ENCODE measurements at places on chromosomes 5 and 9.

DNA sequence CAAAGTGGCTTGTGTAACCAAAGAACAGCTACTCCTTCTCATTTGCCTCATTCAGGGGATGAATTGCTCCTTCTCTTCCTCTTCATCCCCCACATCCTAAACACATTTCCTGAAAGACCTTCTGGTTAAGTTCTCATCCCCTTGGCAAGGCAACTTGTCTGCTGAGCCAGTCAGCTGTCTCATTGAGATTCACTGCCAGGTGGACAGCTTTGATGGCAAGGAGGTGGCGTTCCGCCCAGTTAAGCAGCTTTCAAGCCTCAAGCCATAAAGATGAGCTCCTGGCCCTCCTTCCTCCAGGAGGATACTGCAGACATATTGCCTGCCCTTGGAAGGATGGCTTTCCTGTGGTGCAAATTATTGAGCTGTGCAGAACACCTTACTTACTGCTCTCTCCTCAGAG, 448.6 kb upstream of the MPDZ start:
- peak; percentile 87 for DNase-seq

GRCh38 chr5:59125011-59125961, 542.4 kb downstream of the RAB3C start:
- no peak for DNase-seq

- DNase-seq: no peak
Measured at GRCh38 chr9:134694714-134695113, 53.1 kb downstream of the COL5A1 start.

DNA sequence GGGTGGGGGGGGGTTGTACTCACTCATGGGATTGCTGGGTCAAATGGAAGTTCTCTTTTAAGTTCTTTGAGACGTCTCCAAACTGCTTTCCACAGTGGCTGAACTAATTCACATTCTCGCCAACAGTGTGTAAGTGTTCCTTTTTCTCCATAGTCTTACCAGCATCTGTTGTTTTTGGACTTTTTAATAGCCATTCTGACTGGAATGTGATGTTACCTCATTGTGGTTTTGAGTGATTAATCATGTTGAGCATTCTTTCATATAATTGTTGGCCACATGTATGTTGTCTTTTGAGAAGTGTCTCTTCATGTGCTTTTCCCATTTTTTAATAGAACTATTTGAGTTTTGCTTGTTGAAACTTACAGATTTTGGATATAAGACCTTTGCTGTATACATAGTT, 94.9 kb upstream of the PLPPR1 start:
- no peak for DNase-seq

DNA sequence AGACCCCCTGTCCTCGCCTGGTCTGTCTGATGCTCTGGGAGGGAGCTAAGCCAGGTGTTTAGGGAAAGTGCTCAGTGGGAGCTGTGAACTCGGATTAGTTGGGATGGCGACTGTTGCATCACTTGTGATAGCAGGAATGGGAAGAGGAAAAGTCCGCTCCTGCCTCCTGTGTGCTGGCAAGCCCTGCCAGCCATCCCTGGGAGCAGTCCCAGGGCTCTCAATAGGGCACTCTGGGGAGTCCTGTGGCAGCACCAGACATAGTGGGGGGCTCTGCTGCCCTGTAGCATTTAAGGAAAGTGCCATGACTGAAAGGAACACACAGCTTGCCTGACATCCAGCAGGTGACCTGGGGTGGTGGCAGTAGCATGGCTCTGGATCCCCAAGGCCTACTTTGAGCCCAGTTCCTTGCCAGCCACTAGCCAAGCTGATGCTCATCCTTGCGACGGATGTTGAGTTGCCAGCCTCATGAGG, 81.5 kb downstream of the AMBP start:
- no peak for DNase-seq

- no peak for DNase-seq
Measured at GRCh38 chr9:103904242-103904641, 189.9 kb upstream of the SMC2 start.

- no peak for DNase-seq
Measured at GRCh38 chr9:21385131-21385670, at the start of gene IFNA2. Gene IFNA2, minus strand, starts transcription at chr9:21385398. Its CDS starts 69 bp downstream, at chr9:21385329.

DNA sequence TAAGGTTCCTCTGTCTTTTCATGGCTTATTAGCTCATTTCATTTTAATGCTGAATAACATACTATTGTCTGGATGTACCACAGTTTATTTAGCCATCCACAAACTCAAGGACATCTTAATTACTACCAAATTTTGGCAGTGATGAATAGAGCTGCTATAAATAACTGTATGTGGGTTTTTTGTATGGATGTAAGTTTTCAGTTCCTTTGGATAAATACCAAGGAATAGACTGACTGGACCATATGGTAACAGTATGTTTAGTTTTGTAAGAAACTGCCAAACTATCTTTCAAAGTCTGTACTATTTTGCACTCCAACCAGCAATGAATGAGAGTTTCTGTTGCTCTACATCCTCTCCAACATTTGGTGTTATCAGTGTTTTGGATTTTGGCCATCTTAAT, 38.7 kb downstream of the SCAMP1 start:
- DNase-seq: no peak

DNA sequence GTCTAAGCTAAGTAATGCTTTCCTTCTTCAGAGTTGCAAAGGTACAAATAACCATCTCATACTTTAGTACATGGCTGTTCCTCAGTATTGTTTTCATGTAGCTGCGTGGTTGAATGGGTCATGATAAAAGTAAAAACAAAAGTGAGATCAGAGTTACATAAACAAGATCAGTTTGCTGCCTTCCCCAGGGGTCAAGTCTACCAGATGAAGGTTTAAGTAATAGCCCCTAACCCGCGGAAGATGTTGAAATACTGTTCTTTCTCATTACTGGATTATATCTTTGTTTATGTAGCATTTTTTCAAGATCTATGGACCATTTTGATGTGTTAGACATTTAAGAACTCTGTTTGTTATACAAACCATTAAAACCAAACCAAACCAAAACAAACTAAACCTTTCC, 34.1 kb upstream of the ARRDC3 start:
- DNase-seq: no peak

- DNase-seq: no peak
Measured at GRCh38 chr9:97427885-97428284, 16.0 kb downstream of the TDRD7 start.

- DNase-seq: no peak
Measured at GRCh38 chr9:118985851-118986250, 383.4 kb downstream of the BRINP1 start.

- no peak for DNase-seq
Measured at GRCh38 chr5:129125819-129126218, 31.3 kb downstream of the ISOC1 start.

DNA sequence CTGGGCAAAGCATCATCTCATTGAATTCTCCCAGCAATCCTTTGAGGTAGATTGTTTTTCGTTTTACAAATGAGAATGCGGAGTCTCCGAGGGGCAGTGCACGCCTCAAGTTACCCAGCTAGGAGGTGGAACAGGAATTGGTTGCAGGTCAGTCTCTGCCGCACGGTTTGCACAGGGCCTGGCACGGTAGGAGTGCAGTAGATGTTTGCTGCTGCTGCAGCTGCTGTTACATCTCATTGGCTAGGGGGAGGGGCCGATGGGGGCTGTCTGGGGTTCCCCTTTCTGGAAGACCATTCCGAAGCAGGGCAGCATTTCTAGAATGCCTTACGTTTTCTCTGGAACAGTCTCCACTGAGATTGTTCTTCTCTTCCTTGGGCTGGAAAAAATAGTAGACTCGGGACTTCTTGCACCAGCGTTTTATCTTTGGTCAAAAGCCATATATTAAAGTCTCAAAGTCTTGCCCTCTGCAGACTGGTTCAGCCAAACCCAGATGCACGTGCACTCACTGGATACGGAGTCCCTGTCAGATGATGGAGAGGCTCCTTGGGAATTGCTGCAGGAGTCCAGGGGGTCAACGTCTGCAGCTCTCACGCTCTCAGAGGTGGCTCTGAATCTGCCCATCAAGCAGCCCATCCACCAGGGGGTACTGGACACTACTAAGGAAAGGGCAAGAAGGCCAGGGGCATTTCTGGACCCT, 1.2 kb downstream of the USP20 start:
- no peak for DNase-seq

GRCh38 chr9:77935211-77935610, 96.4 kb downstream of the GNAQ start:
- DNase-seq: no peak

DNA sequence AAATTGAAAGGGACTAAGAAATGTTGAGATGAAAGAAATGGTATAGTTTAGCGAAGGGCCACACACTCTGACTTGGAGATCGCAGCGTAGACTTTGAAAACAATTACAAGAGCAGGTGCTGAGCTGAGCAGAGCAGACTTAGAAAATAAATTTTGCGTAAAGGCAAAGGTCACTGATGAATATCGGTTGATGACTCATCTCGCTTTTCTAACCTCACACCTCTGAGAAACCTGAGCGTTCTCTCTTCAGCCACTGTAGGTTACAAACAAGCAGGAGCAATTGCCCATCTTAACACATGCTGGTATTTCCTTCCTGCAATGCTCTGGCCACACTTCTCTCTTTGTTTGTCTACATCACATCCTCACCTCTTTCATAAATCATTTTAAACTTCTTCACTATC, 190.6 kb upstream of the C9orf72 start:
- no peak for DNase-seq

DNA sequence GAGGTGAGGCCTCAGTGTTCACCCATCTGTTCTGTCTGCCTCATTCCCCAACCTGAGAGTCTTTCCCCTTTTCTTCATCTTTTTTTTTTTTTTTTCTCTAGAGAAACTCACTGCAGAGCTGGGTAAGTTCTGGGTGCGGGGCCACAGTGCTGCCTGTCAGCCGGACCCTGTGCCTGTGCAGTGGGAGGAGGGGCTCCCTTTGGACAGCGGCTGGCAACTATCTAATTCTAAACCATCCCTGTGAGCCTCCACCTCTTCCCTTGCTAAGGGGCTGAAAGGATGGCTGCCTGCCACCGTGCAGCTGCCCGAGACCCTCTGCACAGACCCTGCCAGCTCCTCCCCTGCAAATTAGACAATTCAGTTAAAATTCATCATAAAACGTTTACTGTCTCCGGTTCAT, 14.1 kb downstream of the BTNL9 start:
- DNase-seq: no peak

GRCh38 chr5:128844354-128844923, 120.8 kb upstream of the SLC27A6 start:
- DNase-seq: no peak

DNA sequence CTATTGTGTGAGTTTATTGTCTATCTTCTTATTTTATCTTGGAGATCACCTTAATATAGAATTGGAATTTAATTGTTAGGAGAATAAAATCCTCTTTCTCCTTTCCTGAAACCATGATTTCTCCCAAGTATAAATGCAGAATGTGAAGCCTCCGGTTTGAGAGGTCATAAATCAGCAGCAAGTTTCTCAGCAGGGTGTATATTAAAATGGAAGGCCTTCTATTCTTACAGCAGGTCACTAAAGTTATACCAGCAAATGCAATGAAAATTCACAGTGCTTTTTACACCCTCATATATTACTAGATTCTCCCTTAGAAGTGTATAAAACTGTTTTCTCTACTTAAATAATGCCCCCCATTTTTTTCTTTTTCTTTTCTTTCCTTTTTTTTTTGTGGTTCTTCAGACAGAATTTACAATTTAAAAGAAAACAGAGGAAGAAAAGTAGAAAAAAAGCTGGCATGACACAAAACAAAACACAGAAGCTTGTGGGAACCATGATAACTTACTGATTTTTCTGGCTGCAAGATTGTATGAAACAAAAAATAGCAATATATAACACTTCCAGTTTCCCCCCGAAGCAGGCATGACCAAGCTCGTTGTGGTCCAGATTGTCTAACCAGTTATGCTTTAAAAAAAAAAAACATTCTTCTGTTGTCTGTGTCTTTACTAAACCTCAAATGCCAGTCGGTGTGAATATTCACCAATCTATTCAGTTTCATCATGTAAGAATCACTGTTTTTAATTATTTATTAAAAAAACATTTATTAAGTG, 211.2 kb downstream of the RAB3C start:
- DNase-seq: no peak

DNA sequence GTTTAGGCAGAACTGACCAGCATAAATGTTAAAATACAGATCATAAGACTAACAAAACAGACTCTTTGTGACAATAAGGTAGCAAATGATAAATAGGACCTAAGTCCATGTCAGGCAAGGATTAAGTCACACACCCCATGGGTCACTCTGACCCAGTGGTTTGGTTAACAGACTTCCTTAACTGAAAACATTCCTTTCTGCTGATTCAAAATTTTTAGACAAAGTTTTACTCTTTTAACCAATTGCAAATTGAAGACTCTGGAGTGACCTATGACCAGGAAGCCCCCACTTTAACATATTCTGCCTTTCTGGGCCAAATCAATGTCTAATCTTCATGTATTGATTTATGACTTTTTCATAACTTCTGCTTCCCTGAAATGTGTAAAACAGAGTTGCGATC, 4.9 kb upstream of the NXNL2 start:
- DNase-seq: no peak

DNA sequence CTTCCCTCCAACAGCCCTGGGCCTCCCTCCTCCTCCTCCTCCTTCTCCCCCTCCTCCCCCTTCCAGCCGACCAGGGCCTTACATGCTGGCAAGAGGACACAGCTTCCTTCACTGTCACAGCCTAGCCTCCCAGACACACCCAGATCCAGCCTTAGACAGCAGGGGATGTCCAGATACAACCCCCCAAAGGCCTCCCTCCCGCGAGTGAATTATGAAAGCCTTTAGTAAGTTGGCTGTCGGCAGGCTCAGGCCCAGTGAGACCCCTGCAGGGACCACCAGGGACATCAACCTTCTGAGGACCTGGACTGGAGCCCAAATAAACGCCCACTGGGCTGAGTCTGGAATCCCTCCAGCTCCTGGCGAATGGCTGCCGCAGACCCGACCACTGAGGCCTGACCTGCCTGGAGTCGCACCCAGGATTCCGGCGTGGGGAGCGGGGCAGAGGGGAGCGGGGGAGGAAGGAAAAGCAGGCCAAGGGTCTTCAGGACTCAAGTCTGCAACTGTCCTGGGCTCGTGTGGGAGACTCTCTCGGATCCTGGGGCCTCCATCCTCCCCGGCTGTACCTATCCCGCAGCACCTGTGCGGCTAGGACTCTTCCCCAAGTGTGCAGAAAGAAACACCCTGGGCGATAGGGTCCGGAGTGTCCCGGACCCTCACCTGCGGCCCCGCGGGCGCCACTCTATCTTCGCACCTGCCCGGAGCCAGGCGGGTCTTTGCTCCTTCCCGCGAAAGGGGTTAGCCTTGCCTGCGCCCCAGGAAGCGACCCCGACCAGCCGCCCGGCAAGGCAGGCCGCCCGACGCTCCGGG, 705 bp downstream of the SEPTIN8 start:
- peak; percentile 62 for DNase-seq

DNA sequence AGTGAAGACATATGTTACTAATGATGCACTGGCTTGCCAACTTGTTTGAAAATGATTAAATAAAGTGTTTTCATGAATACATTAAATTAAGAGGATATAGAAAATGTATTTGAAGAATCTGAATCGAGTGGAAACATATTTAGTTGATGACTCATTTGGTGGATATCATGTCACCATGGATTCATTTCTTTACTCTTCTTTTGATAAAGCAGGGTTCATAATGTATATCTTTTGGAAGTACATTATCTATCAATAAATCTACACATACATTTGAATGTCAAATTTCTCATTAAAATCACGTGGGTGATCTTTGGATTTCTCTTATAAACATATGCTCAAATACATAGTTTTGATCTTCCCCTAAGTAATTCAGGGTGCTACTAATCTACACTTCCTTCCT, 1148.1 kb upstream of the ACO1 start:
- DNase-seq: no peak

- no peak for DNase-seq
Measured at GRCh38 chr5:58507715-58508114, 16.5 kb downstream of the GAPT start.

- DNase-seq: no peak
Measured at GRCh38 chr5:151186052-151186451, 28.5 kb upstream of the ANXA6 start.

- no peak for DNase-seq
Measured at GRCh38 chr5:93572608-93573353, 8.2 kb downstream of the NR2F1-AS1 start.

Data from right hindlimb (tissue), 1 donor.